ENCODE measurements at places on chromosomes 6 and 20.

GRCh38 chr6:31114970-31115849, 610 bp downstream of the PSORS1C1 start:
- DNase-seq, result peak; percentile 17

DNA sequence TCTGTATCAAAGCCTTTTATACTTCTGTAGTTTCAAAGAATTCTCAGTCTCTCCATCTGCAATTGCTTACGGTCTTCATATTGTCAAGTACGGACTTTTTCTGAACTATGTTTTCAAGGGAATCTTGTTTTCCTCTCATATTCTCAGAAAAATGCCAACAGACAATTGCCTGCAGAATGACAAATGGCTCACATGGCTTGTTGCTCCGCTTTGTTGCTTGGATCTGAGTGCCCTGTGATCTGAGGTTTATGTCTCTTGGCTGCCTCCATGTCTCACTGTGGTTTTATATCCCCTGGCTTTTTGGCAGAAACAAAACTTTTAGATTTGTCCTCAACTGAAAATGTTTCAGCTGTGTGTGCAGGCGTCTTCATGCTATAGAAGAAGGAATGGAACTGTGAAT, 285.4 kb upstream of the CHD6 start:
- no peak for DNase-seq

GRCh38 chr6:154721460-154721859, 11.8 kb upstream of the SCAF8 start:
- no peak for DNase-seq

- peak; percentile 27 for DNase-seq
These were observed 33.8 kb upstream of the AIG1 start for GRCh38 chr6:143026696-143027449.

- DNase-seq, result no peak
These were observed 349.8 kb downstream of the DHX35 start for GRCh38 chr20:39311851-39312506.

- no peak for DNase-seq
These were observed 40.0 kb upstream of the OPN5 start for GRCh38 chr6:47741807-47742206.

- DNase-seq, result peak; percentile 80
These were observed 881 bp downstream of the BICRAL start for GRCh38 chr6:42782689-42783176.

GRCh38 chr6:71733970-71734899, 152.1 kb upstream of the RIMS1 start:
- DNase-seq, result no peak

DNA sequence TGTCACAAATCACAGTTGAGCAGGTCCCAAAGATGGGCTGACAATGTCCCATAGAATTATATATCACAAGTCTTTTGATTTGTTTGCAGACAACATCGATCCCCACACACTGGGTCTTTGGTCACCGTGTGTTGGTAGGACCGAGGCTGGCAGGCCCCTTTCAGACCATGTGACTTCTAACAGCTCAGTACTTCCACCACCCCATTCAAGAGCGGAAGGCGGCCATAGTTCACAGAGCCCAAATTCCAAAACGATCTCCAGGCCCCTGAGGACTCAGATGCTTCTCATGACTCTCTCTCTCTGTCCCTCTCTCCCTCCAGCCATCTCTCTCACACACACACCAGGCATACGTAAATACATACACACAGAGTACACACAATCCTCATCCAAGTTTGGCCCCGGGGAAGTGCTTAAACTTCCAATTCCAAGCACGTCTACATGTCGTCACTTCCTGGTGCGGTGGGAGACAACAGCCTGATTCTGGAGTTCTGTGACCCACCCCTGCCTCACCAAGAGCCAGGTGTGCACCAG, 155.9 kb upstream of the INSM1 start:
- no peak for DNase-seq

GRCh38 chr20:3658716-3659491, 4.3 kb downstream of the GFRA4 start:
- DNase-seq, result no peak

- DNase-seq, result no peak
These were observed 205.9 kb downstream of the HACE1 start for GRCh38 chr6:104653781-104654180.

GRCh38 chr6:142154336-142154735, 7.3 kb downstream of the VTA1 start:
- no peak for DNase-seq

DNA sequence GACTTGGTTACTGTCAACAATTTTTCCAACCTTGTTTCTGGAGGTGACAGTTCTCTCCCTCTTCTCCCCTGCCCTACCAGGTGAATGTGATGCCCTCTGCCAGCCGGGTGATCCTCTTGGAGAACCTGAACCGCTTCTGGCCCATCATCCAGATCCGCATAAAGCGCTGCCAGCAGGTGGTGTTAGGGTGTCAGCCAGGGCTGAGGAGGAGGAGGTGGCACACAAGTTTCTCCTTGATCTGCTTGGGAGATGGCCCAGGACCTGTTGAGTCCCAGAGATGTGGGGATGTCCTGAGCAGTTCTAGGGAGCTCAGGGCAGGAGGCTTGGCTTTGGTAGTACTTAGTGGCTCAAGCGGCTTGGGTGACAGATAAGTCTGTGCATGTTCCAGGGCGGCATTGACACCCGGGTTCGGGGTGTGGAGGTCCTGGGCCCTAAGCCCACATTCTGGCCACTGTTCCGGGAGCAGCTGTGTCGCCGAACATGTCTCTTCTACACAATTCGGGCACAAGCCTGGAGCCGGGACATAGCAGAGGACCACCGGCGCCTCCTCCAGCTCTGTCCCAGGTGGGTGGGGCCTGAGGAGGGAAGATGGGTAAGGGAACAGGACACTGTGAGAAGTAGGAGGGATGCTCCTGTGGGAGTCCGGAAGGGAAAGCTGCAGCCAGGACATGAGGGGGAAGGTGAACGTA, 21.2 kb downstream of the CUL9 start:
- no peak for DNase-seq

GRCh38 chr6:163955096-163955495, 540.6 kb downstream of the QKI start:
- no peak for DNase-seq

Data from CD4-positive, alpha-beta T cell treated with Interleukin-6 at 100 ng/mL for 8 hours (primary cell).